Right hindlimb (tissue), 1 donor: ENCODE measurements at places on chromosomes 5 and 9.

DNA sequence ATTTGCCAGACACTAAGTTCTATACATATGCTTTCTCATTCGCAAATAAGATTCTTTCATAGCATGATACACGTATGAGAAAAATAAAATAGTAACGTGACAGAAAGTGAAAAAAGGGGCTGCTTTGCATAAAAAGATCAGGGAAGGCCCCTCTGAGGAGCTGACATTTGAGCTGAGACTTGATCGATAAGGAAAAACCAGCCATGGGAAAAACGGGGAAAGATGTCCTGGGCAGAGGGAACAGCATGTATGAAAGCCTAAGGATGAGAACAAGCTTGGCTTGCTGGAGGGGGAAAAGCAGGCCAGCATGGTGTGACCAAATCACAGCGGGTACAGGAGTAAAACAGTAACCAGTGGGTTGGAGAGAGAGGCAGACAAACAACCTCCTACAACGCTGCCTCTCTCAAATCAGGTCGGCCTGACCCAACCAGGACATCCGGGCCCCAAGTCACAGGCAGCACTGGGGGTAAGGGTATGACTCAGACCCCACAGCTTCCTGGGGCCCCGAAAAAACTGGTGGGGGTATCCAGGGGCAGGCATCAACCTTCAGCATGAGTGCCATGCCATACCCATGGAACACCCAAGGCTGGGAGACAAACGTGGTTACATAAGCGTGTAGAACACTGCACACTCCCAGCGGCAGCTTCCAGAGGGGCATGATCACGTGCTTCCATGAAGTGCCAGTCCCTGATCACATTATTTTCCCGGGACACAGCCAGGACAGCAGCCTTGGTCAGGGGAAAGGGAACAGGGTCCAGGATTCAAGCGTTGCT, 2.2 kb downstream of the TNIP1 start:
- DNase-seq = no peak

GRCh38 chr9:106467865-106468164, 395.2 kb upstream of the ZNF462 start:
- DNase-seq = no peak

GRCh38 chr5:42628821-42629220, 127.8 kb upstream of the CCDC152 start:
- no peak for DNase-seq

GRCh38 chr5:180468732-180469585, 25.2 kb upstream of the CNOT6 start:
- no peak for DNase-seq
